ENCODE measurements at places on chromosomes 12 and 14. TPM values are rescaled to one million over a fixed set of nuclear protein-coding genes. Genes with fewer than 3 reads are reported as not detected.

The SIX6 gene
- not detected for total RNA-seq

The PLEKHG7 gene
- 0.16 TPM for total RNA-seq

The NUMB gene
- 38.5 TPM for total RNA-seq

The NEUROD4 gene
- not detected for total RNA-seq

The MORN3 gene
- 0.27 TPM for total RNA-seq

The PTHLH gene
- 1.8 TPM for total RNA-seq

GRCh38 chr12:70305794-70306193, 60.3 kb upstream of the KCNMB4 start:
- H3K4me1 ChIP-seq, result no peaks in the 10 kb centered on the region
- no peak for DNase-seq
- no peak overlapping the region for H3K4me3 ChIP-seq
- H3K27me3 ChIP-seq, result no peaks in the 10 kb centered on the region
- no peaks in the 10 kb centered on the region for H3K36me3 ChIP-seq

- H3K27me3 ChIP-seq, result no peaks in the 10 kb centered on the region
- DNase-seq, result no peak
- H3K4me3 ChIP-seq, result no peak overlapping the region
- H3K36me3 ChIP-seq, result no peaks in the 10 kb centered on the region
- no peaks in the 10 kb centered on the region for H3K4me1 ChIP-seq
Measured at GRCh38 chr12:8493084-8493483, 20.2 kb upstream of the CLEC4D start.

DNA sequence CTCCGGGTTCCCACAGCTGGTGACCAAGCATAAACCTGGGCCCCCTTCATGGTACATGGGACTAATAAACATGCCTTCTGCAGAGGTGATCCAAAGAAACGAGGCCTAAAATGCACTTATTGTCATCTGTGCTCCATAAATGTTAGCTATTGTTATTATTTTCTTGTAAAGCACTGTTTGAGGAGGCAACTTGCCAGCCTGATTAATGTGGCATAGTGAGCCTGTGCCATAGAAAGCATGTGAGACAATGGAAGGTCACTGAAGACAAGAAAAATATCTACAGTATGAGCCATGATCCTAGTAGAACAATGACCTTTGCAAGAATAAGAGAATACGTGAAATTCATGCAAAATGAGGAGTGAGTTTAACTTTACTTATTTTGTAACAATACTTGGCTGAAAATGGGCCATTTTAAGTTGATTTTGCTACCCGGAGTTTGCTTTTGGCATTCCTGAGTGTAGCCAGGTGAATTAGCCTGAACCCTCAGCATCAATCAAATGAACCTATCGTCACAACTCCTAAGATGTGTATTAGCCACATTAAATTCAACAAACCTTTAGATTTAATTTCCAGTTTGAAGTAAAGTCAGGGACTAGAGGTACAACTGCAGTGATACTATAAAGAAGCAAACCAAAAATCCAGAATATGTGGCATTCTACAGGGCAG, 52.2 kb downstream of the CPM start:
- H3K4me1 ChIP-seq, result no peaks in the 10 kb centered on the region
- H3K4me3 ChIP-seq, result no peak overlapping the region
- H3K27ac ChIP-seq, result no peak overlapping the region

- H3K4me1 ChIP-seq, result no peaks in the 10 kb centered on the region
- H3K27me3 ChIP-seq, result no peaks in the 10 kb centered on the region
- no peak for DNase-seq
- H3K4me3 ChIP-seq, result no peak overlapping the region
- no peak overlapping the region for H3K27ac ChIP-seq
- H3K36me3 ChIP-seq, result no peaks in the 10 kb centered on the region
Measured at GRCh38 chr12:47048541-47048940, 30.9 kb upstream of the PCED1B start.

DNA sequence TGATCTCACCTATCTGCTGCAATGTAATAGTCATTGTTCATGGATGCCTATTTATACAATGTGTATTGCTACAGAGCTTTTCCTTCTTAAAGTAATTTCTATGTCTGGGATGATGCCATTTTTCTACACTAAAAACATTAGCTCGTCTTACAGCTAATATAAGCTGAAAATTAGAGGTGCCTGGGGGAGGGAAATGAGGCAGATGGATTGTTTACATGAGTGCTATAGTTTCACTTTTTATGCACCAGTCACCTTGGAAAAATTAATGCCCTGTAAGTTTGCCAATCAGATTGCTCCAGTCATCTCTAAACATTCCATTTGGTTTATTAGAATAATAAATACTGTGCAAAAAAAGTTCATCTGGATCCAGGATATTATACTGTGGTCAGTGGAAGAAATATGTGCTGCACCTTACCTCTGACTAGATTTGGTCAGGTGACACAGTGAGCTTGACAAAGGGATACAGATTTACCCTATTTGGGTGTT, 436.2 kb downstream of the RAD51B start:
- no peaks in the 10 kb centered on the region for H3K36me3 ChIP-seq
- peak overlapping the region; percentile 56 for H3K27ac ChIP-seq
- no peaks in the 10 kb centered on the region for H3K27me3 ChIP-seq
- peaks cover 35% of the 10 kb centered on the region for H3K4me1 ChIP-seq
- DNase-seq, result no peak

DNA sequence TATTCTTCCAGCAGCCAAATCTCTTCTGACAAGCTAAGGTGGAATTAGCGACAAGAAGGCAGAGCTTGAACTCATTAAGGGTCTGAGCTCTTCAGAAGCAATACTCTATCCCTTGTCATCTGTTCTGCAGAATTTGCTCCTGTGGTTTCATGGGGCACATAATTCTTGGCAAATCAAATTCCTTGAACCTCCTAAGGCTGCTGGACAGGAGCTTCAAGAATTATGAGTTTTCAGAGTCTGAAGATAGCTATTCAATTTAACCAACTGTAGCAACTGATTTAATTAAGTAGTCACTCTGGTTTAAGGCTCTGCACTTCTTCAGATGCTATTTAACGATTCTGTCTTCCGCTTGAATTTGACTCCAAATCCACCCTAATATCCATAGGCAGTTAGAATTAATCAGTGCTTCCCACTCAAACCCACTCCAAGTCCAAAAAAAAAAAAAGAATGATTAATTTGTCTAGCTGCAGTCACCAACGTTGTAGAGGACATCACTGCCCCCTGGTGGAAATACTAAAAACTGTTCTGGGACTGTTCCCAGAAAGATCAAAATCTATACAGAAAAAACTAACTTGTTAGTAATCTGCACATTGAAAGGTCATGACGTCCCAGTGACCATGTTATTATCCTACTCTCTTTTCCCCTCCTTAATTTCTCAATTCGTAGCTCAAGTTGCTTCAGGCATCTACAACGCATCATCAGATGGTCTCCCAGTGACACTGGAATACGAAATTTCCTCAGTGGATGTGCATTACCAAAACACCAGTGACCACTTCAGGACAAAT, 169.9 kb downstream of the KIF21A start:
- no peaks in the 10 kb centered on the region for H3K27me3 ChIP-seq
- H3K4me1 ChIP-seq, result no peaks in the 10 kb centered on the region
- H3K36me3 ChIP-seq, result no peaks in the 10 kb centered on the region
- no peak overlapping the region for H3K4me3 ChIP-seq
- DNase-seq, result peak; percentile 61

GRCh38 chr12:82425241-82425640, 66.9 kb downstream of the METTL25 start:
- H3K4me1 ChIP-seq, result no peaks in the 10 kb centered on the region
- H3K4me3 ChIP-seq, result no peak overlapping the region
- DNase-seq, result no peak

DNA sequence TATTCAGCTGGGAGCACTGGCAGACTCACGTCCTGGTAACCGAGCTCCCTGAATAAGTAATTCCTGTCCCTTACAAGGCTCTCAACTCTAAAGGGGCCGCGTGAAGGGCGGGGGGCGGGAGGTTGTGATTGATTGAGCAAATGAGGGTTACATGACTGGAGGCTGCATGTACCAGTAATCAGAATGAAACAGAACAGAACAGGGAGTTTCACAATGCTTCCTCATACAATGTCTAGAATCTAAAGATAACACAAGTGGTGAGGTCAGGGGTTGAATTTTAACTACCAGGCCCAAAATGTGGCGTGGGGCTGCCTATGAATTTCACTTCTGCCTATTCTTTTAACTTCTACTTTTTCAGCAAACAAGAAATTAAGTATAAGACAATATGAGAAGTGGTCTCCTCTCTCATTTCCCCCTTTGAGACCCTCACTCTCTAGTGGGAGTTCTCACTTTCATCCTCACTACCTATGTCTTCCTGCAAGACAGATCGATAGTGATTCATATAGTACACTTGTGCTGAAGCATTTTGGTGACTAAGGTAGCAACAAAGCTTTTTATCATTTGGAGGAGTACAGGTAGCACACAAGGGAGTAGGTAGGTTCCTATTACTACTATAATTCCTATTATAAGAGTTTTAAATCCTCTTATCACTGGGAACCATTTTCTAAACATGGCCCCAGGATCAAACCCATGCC, 239.8 kb downstream of the KTN1 start:
- no peak overlapping the region for H3K4me3 ChIP-seq
- H3K27me3 ChIP-seq, result no peaks in the 10 kb centered on the region
- H3K27ac ChIP-seq, result peak overlapping the region; percentile 17
- no peaks in the 10 kb centered on the region for H3K36me3 ChIP-seq

DNA sequence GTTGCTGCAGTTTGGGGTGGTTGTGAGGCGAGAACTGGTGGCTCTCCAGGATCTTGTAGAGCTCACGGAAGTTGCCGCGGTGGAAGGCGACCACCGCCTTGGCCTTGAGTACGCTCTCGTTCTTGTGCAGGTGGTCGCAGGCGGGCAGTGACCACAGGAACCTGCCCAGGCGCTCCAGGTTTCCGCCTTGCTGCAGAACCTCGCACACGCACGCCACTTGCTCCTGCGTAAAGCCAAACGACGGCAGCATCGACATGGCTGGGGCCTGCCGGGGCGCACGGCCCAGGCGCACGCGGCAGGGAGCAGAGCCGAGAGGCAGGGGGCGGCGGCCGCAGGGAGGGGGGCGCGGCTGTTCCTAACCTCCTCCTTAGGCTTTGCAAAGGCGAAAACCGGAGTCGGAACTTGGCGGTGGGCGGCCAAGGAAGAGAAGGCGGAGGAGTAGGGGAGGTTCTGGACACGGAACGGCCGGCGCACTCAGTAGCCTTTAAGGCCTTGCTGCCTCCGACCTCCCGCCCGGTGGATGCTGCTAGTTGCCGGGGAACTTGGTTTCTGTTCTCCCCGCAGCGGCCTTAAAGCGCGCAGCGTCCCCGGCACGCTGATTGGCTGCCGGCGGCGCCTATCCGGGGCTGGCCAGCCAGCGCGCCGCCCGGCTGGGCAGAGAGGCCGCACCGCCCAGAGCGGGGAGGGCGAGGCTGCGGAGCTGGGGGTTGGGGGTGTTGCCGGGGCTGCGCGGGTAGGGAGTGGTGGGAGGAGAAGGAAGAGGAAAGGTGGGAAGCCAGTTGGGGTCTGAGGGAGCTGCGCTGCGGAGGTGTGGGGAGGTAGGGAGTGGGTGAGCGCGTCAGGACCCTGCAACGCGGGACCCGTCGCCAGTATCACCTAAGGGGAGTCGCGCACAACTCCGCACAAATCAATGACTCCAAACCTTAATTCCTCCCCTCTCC, at the start of gene SIX1:
Gene SIX1, minus strand, starts transcription at position 544 of the 941 bp plus-strand sequence. Its CDS starts 288 bp downstream, at position 256.
- peak within 1 kb of the TSS; percentile 50 for H3K4me3 ChIP-seq
- DNase-seq, result peak; percentile 84
- peak within 1 kb of the TSS; percentile 58 for H3K27ac ChIP-seq
- H3K27me3 ChIP-seq, result peaks cover 100% of the 10 kb centered on the region

DNA sequence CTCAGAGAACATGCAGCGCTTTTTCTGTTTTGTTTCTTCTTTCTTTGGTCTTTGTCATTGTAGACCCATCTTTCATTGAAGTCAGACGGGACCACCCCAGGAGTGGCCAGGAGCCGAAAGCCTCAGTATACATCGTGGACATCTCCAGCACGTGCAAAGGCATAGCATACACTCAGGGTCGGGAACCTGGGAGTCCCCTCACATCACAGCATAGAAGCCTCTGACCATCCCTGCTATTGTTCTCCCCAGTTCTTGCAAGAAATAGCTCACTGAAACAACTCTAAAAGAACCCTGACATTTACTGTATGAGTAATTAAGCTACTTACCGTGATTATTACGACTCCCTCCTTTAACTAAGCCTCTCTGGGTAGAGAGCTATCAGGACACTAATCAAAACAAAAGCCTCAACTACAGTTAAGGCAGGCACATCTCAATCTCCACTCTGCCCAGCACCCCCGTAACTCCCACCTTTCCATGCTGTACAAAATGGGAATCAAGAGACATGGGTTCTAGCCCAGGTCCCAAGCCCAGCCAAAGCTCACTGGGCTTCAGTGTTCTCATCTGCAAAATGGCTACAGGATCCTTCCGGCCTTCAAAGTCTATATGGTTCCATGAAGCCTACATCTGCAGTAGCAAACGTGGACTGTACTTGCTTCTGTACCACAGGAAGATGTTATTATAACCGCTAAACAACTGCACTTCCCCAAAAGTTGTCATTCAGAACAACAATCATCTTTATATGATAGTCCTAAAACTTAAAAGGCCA, 6.7 kb downstream of the CCDC88C start:
- H3K27me3 ChIP-seq, result no peaks in the 10 kb centered on the region
- H3K4me1 ChIP-seq, result peaks cover 9% of the 10 kb centered on the region
- H3K27ac ChIP-seq, result no peak overlapping the region
- no peaks in the 10 kb centered on the region for H3K36me3 ChIP-seq

- H3K4me1 ChIP-seq, result no peaks in the 10 kb centered on the region
- H3K27me3 ChIP-seq, result no peaks in the 10 kb centered on the region
- no peak for DNase-seq
- no peaks in the 10 kb centered on the region for H3K36me3 ChIP-seq
Measured at GRCh38 chr12:126545411-126545810, 1480.2 kb downstream of the AACS start.

GRCh38 chr12:68180792-68181744, 21.5 kb upstream of the IFNG start:
- peak; percentile 6 for DNase-seq
- no peaks in the 10 kb centered on the region for H3K36me3 ChIP-seq
- H3K27ac ChIP-seq, result no peak overlapping the region
- no peaks in the 10 kb centered on the region for H3K27me3 ChIP-seq

- H3K36me3 ChIP-seq, result no peaks in the 10 kb centered on the region
- DNase-seq, result no peak
- H3K4me3 ChIP-seq, result no peak overlapping the region
- H3K4me1 ChIP-seq, result no peaks in the 10 kb centered on the region
- H3K27me3 ChIP-seq, result no peaks in the 10 kb centered on the region
- H3K27ac ChIP-seq, result no peak overlapping the region
Measured at GRCh38 chr12:1189163-1189562, 198.1 kb downstream of the ERC1 start.

GRCh38 chr14:58243790-58244555, 670 bp upstream of the PSMA3 start:
- peaks cover 16% of the 10 kb centered on the region for H3K4me1 ChIP-seq
- no peaks in the 10 kb centered on the region for H3K27me3 ChIP-seq
- peak; percentile 20 for DNase-seq
- peak overlapping the region; percentile 39 for H3K4me3 ChIP-seq
- peak overlapping the region; percentile 82 for H3K27ac ChIP-seq

All from hepatocyte (in vitro differentiated cells).